ENCODE measurements at places on chromosomes 4 and X.

GRCh38 chr4:140463182-140463581 lies 34.9 kb downstream of the MGAT4D start:
- DNase-seq, result no peak

GRCh38 chr4:183342541-183343533 lies 20.6 kb upstream of the CLDN24 start:
- no peak for DNase-seq

- DNase-seq, result no peak
These were observed 54.8 kb downstream of the PPP2R2C start for GRCh38 chr4:6417516-6418050.

DNA sequence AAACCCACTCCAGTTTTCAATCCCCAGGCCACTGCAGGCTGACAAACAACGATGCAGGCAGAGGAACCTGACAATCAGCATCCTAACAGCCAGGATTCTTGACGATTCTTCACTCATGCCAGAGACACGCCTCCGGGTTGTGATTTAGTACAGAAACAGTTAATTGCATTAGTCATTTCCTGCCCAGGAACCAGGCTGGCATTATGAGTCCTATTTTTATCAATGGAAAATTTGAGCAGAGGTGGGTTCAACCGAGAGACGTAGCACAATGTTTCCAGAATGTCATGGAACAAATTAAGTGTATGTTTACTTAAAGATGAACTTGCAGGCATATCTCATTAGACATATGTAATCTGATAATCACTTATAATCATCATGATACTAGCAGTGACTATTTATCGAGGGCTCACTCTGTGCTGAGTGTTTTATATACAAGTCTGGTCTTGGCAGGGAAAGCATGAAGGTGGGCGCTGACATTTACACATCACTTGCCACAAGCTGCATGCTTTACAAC lies 159.7 kb downstream of the NSUN7 start:
- DNase-seq, result no peak

DNA sequence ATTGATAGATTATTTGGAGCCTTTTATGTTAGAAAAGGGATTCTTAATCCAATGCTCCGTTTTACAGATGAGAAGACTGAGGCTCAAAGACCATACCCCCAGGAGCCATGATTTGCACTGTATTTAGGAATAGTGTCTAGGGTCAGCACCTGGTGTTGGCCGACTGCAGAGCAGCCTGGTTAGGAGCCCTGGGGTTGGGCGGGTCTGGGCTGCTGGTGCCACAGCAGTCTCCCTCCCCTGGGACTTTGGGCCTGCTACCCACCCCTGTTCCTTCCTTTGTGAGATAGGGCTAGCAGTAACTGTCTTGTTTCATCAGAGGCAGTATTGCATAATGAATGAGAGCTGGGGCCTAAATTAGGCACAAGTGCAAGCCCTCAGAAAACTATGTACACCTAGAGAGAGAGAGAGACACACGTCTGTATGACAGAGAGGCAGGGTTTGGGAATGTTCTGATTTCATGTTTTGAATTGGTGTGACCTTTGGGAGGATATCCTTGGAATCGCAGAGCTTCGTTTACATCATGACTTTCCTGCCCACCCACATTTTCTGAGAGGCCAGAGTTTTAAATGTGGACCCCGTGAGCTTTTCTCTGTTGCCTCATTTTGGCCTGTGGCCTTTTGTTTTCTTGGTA lies 111.7 kb downstream of the PTTG2 start:
- no peak for DNase-seq

DNA sequence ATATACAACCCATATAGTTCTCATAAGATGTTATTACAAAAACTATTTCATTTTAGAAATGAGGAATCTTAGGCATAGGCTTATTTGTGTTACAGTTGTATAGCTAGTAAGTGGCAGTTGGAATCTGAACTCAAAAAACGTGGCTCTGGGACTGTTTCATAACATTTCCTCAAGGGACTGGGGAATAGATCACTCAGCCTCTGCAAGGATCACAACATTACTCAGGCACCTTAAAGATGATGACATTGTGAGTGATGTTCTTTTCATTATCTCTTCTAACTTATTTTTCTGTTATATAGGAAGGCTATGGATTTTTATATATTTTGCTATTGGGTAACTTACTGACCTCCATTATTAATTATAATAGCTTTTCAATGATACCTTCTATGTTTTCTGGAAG lies 774.2 kb upstream of the LCORL start:
- no peak for DNase-seq

- no peak for DNase-seq
These were observed 892.6 kb upstream of the FRG1 start for GRCh38 chr4:189048119-189048518.
